ENCODE measurements at places on chromosomes 1 and 21.

DNA sequence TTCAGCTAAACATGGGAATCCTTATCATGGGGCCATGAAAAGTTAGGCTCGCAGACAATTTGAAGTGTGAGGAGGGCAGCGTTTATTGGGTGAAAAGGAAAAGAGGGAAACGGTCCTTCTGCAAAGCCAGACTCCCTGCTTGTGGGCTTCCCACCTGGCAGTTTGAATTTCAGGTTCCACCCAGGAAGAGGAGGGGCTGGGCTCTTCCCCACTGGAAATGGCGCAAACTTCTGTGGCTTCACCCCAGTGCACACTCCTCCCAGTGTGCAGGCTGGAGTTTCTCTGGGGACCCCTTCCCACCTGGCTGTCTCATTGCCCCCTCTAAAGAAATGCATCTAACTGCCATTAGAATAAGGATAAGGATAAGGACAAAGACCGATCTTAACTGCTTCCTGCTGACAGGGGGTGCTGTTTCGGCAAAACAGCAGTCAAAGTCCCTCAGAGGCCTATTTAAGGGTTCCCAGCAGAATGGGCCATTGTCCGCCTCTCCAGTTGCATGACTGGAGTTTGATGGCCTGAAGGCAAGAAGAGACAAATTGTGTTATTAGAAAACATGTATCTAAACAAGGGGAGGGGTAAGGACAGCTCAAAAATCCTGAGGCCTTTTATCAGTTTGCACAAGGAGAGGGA lies 20.4 kb downstream of the AIM2 start:
- DNase-seq = no peak

DNA sequence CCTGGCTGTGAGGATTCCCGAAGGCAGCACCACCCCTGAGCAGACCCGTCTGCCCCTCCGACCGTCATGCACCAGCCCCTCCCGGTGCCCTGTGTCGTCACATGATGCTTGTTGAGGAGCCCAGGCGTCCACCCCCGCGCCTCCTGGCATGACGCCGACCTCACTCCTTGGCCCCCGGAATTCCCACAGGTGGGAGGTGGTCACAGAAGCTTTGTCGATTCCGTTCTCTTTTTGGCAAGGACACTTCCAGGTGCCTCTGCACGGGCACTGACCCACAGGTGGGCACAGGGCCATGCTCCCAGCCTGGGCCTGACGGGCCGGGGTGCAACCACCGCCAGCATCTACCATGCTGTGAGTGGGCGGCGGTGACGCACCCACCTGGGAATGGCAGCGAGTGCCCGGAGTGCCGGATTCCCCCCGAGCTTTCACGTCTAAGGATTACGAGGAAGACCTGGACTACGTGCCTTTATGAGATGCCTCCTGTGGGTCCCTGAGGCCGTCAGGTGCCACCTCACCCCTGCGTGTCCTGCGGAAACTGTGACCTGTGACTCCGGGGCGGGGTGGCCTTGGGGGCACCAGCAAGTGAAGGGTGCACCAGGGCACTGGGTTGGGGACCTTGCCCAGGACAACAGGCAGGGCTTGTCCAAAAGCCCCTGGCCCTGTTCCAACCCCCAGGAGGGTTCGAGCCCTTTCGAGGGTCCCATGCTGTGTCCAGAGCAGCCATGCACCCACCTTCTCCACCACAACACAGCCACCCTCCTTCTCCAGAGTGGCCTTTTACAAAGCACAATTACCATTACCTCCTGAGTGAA lies 31.4 kb upstream of the COL6A1 start:
- no peak for DNase-seq

DNA sequence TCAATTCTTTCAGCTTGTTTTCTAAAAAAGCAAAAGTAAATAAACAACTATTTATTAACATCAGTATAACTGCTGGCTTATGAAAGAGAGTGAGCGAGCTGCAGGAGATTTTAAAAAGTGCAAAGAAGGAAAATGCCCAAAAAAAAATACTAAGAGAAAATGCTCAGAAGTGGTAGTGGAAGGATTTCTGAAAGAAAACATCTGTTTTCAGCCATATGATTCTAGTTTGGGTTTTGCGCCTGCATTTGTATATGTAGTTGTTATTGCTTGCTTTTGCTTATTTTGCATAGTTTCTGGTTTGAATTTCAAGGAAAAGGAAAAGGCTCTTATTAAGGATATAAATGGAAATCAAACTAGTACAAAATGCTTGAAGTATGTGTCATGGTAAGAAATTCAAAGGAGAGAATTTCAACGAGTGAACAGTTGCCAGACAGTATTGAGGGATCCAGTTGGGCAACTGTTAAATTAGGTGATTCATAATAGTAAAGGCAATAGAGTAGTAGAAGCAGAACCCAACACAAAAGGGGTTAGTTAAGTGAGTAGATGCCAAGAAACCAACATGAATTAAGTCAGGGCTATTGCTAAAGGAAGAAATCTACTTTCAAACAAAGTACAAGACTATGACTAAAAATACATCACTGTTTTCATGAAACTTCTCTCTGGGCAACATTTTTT lies 1.2 kb downstream of the GBP5 start:
- peak; percentile 93 for DNase-seq

DNA sequence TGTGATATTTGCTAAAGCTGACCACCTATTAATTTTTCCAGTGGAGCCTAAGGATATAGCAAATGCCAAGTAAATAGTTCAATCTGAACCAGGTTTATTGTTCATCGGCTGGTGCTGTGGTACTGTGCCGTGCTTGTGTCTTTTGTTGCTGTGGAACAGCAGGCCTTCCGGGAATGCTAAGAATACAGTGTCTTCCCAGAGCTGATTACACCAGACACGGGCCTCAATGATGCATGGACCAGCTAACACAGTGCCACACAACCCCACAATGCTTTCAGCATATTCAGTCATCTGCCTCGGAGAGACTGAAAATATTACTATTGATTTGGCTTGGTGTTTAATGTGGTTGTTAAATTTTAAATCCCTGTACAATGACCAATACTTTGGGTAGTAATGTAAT lies 415.4 kb downstream of the PTBP2 start:
- no peak for DNase-seq

- DNase-seq = no peak
Observed at GRCh38 chr1:167082511-167083027, 7.6 kb downstream of the GPA33 start.

DNA sequence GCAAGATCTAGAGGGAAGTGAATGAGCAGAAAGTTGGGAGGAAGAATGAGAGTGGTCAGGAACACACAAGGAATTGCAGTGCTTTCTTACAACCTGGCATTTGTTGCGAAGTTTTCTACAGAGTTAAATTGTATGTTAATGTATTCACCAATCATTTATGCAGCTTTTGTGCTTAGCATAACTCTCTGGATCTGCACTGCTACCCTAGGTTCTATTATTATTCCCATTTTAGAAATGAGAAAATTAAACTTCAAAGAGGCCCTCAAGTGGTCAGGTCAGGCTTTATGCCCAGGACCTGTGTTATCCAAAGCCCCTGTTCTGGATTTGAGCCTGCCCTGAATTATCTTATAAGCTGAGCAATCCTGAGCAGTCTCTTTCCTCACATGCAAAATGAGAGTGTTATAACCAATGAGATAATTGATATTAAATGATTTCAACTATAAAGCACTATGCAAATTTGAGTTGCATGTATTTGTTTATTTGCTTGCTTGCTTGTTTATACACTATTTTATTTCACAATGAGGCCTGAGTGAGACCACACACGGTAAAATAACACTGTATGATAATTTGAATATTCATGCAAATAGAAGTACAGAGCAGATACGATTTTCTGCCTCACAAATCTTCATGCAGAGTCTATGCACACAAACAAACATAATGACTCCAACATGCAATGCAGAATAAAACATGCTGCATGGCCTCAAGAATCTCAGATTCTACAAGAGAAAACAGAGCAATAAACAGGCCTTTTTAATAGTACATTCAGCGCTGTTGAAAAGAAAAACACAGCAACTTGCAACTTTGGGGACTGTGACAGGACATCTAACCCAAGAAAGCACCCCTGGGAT lies 323.0 kb downstream of the PLPP3 start:
- DNase-seq = no peak
